ENCODE measurements at places on chromosomes 3 and 15. TPM values are rescaled to one million over a fixed set of nuclear protein-coding genes. Genes with fewer than 3 reads are reported as not detected.

Gene DLL4
- total RNA-seq: 10.7 TPM

GRCh38 chr3:14401692-14402303 lies 608 bp upstream of the SLC6A6 start:
- DNase-seq: no peak

GRCh38 chr3:66400411-66401156 lies 100.2 kb downstream of the LRIG1 start:
- DNase-seq: peak; percentile 30

Gene STX19
- not detected for total RNA-seq

DNA sequence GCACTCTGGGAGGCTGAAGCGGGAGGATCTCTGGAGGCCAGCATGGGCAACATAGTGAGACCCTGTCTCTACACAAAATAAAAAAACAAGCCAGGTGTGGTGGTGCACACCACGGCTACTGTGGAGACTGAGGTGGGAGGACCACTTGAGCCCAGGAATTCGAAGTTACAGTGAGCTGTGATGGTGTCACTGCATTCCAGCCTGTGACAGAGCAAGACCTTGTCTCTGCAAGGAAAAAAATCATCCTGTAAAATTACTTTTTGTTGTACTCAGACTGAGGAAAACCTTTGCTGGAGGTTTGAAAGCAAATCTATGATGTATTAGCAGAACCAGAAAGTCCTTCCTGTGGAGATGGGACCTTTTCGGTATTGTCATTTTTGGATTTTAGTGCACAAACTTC lies 63.3 kb downstream of the ATP1B3 start:
- no peak for DNase-seq

GRCh38 chr15:91100814-91101607 lies 954 bp downstream of the SV2B start:
- DNase-seq: no peak

- no peak for DNase-seq
Observed at GRCh38 chr3:114567771-114568170, 273.9 kb downstream of the TIGIT start.

DNA sequence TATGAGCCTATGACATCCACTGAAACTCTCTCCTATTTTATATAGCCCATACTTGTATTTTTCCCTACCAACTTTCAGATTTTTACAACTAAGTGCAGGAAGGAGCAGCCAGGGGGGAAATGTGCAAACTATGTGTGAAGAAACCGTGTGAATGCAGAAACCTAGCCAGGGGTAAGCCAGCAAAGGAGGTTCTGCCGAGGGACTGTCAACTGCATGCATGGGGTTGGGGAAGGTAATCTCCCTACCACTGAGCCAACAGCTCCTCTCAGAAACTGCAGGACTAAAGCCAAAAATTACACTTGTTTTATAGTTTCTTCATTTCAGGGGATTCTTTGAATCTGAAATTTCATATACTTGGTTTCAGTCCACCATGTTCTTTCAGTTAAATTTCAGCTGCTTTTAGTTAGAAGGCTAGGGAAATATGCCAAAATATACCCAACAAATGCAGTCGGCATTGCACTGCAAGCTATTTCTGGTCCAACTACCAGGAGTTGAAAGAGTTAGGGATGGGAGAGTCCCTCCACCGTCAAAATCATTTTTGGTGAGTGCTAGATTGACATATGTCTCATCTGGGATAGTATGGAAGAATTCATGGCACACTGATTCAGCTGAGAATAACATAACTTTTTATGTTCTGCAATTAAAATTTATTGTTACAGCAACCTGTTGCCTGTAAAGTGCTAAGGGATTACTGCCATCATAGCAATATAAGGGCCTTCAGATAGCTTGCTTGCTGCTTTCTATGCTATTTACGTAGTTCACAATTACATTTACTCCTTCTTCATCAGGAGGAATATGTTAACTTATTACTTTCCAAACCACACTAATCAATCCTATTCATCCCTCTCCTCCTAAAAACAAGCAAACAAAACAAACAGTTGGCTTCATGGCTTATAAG lies 904.2 kb downstream of the ROBO1 start:
- DNase-seq: no peak

- DNase-seq: peak; percentile 15
Observed at GRCh38 chr15:76195506-76196268, 115.6 kb downstream of the ETFA start.

- no peak for DNase-seq
Observed at GRCh38 chr3:192817053-192817452, 89.7 kb upstream of the FGF12 start.

GRCh38 chr3:158200955-158201354 lies 91.1 kb downstream of the RSRC1 start:
- no peak for DNase-seq

GRCh38 chr3:22121068-22121701 lies 370.2 kb upstream of the ZNF385D start:
- DNase-seq: no peak

- DNase-seq: no peak
Observed at GRCh38 chr3:169241630-169241990, 421.9 kb downstream of the MECOM start.

Gene ADGRG7
- total RNA-seq: not detected

- no peak for DNase-seq
Observed at GRCh38 chr3:197393711-197394110, 95.3 kb upstream of the DLG1 start.

DNA sequence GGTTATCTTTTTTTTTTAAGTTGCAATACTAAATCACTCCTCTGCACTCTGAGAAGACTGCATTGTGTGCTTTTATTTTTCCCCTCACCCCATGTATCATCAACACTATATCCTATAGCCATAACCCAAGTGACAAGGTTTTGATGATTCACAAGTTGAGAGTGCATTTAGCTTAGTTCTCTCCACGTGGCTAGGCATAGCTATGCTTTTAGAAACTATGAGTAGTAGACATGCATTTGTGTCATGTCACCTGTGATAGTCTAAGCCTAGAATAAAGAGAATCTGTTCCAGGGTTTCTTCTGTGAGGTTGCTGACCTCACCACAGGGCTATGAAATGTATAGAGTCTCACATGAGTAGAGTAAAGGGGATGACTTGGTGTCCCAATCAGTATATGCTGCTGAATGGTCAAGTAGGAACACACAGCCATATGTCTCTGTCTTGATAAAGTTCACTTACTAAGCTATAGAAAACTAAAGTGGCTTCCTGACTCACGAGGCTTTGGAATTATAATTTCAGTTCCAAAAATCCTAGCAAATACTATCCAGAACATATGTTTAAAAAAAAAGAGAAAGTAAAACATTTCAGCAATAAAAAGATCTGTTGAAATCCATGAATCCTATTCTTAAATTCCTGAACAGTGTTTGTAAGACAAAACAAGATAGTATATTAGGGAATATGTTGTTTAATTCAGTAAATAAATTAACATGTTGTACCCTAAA lies 206.3 kb downstream of the LSAMP start:
- no peak for DNase-seq

DNA sequence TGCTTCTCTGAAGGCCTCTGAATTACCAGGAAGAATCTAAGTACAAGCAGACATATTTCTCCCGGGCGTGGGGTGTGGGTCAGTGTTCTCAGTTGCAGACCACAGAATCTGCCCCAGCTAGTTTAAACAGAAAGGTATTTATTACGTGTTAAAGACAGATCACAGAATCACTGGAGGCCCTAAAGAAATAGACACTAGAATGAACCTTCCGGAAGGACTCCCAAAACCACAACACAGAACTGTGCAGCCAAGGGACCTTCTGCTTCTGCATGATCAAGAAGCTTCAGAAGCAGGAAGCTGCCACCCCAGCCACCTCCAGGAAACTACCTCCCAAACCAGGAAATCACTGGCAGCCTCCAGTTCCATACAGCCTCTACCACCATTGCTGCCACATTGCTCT lies 32.7 kb upstream of the ZFAND6 start:
- DNase-seq: no peak

GRCh38 chr3:52614689-52615088 lies 71.0 kb downstream of the PBRM1 start:
- no peak for DNase-seq

Gene CA12
- 0.27 TPM for total RNA-seq

- DNase-seq: no peak
Observed at GRCh38 chr3:122563717-122564025, 429 bp downstream of the PARP9 start.

DNA sequence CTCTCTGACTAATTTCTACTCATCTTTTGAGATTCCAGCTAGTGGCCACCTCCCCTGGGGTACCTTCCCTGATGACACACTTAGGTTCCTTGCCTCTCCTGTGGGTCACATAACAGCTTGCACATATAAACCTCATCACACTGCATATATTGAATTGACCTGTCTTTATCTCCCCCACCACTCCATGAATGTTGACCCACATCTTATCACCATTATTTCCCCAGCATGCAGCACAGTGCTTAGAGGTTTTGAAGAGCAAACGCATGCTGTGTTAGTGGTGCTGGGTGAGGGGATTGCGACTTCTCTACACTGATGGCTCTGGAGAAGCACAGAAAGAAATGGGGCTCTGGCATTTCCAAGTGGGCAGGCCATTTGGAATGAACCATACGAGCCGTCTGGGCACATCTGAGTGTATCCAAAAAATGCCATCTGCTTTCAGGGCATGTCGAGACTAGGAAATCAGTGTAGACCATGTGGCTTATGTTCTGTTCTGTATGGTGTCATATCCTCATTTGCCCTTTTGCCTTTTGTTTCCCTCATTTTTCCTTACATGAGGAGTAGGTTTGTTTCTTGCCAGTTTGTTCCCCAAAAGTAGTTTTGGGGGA lies 333.2 kb upstream of the TRIM42 start:
- DNase-seq: no peak

DNA sequence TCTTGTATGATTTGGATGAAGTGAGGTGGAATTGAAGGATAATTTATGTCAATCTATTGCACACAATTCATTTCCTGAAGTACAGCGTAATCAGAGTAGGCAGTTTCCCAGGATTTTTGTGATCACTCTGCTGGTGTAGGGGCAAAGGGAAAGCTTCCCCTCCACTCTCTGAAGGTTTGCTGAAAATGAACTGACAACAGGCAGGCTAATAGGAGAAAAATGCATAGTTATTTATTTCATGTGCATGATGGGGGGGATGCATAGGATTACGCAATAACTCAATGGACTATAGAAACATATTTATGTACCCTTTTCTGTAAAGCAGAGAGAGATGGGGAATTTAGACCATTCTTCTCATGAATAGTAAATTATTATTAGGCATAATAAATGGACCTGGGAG lies 872.9 kb downstream of the NAALADL2 start:
- no peak for DNase-seq

DNA sequence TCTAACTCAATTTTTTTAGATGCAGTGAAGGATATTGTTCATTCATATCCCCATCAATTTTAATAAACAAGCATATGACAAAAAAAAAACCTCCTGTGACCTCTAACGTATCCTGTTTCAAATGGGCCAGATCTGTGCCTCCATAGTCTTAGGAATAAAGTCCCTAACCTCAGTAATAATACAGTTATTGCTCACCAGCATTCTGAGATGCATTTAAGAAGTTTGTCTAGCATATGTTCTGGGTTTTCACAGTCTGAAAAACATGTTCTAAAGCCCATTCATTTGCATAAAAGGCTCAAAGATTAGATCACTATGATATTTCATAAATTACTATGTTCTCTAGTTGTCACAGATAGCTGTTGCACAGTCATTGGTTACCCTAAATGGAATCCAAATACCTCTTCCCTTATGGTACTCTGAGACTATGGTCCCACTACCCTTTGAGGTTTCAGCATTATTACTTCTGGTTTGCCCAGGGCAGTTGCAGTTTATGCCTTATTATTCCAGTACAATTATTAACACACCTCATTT lies 190.1 kb downstream of the ZIC4 start:
- DNase-seq: no peak

DNA sequence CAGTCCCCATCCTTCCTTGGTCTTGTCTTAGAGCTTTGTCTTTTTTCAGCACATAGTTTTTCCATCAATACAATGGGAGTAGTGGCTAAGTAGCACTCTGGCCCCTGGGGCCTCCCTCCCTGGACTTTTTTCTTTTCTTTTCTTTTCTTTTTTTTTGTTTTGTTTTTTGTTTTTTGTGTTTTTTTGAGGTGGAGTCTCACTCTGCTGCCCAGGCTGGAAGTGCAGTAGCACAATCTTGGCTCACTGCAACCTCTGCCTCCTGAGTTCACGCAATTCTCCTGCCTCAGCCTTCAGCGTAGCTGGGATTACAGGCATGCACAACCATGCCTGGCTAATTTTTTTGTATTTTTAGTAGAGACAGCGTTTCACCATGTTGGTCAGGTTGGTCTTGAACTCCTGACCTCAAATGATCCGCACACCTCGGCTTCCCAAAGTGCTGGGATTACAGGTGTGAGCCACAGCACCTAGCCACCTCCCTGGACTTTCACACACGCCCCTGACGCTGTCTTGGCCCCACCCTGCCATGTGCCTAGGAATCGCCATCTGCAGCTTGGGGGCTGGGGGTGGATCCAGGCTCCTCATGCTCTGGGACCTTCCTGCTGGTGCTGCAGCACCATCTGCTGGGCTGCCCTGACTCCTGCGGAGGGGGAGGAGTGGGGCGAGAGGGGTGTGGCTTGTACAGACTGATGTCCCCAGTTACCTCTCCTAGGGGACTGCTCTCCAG lies 2.8 kb downstream of the C15orf39 start:
- DNase-seq: peak; percentile 96

DNA sequence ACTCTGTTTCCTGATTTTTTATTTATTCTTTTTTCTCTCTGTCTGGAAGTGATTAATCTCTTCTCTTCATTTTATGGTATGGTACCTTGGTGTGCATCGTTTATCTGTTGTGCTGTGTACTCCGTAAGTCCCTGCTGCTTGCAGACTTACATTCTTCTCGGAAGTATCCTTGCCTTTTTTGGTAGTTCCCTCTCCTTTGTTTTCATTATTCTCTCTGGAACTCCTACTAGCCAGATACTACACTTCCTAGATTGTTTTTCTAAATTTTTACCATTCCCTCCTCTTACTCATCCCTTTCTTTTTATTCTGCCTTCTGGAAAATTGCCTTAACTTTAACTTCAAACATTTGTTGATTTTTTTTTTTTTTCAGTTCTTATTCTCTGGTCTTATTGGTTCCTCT lies 27.2 kb downstream of the PIK3CA start:
- DNase-seq: no peak
